Upper lobe of right lung (tissue), 1 donor: ENCODE measurements at places on chromosomes 5 and 9. TPM values are rescaled to one million over a fixed set of nuclear protein-coding genes. Genes with fewer than 3 reads are reported as not detected.

LHX6 gene
- 16.9 TPM for total RNA-seq

LCP2 gene
- 83.1 TPM for total RNA-seq

C9 gene
- not detected for total RNA-seq

FOXD4L4 gene
- 0.23 TPM for total RNA-seq

CER1 gene
- total RNA-seq = not detected

NEURL1B gene
- 25.0 TPM for total RNA-seq

ZNG1C gene
- total RNA-seq = 26.5 TPM

TLR4 gene
- 45.9 TPM for total RNA-seq

STXBP1 gene
- total RNA-seq = 92.1 TPM

ARHGEF39 gene
- total RNA-seq = 0.38 TPM
